ENCODE measurements at places on chromosomes 12 and 14.

GRCh38 chr12:120798696-120799095 is 73.1 kb downstream of the ACADS start:
- DNase-seq, result no peak

DNA sequence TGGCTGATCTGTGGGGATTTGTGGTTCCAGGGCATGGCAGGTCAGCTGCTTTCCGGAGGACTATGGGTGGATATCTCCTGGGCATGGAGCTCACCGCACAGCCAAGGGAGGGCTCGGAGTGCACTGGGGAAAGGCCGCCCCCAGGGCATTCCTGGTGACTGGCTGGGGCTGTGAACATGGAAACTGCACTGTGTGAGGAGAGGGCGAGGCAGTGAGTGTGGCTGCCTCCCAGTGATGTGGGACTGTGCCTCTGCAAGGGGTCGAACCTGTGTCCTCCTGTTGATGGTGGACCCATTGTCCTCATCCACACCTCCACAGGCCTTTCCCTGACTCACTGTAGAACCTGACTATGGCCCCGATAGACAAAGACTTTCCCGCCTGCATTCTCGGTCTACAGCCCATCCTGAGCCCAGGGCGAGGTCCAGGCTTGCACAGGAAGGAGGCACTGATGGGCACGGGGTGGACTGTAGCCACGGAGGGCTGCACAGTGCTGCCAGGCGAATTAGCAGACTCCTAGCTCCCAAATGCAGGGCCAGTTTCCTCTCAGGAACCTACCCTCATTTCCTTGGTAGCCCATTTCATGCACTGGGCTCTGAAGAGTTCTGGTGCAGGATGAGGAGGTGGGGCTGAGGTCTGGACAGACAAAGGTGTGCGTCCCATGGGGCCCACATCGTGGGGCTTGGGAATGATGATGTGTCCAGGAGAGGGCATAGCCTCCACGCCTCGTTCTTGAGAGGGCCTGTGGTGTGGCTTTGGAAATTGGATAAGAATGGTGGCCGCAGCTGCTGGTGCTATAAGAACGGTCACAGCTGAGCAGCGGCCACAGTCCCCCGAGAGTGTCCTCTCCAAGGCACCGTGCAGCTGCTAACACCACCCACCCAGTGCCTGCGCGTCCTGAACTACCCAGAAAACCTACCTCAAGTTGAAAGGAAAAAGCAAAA is 415.1 kb downstream of the TMEM121 start:
- no peak for DNase-seq

DNA sequence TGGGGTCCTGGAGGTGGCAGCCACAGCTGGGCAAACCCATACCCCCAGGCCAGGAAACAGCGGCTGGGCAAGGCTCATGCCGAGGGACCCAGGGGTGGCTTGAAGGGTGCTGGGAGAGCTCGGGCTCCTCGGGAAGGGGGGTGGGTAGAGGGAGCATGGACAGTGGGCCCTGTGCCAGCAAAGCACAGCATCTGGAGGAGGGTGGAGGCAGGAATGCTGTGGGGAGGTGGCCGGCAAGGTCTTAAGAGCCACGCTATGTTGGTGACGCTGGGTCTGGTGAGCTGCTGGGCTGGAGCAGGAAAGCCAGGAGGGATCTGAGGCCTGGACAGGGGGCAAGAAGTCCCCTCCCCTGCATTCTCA is 48.2 kb upstream of the DLK1 start:
- no peak for DNase-seq

- no peak for DNase-seq
Measured at GRCh38 chr12:130043685-130044406, 118.4 kb upstream of the FZD10 start.

- no peak for DNase-seq
Measured at GRCh38 chr14:66117600-66117999, 368.6 kb upstream of the CCDC196 start.

DNA sequence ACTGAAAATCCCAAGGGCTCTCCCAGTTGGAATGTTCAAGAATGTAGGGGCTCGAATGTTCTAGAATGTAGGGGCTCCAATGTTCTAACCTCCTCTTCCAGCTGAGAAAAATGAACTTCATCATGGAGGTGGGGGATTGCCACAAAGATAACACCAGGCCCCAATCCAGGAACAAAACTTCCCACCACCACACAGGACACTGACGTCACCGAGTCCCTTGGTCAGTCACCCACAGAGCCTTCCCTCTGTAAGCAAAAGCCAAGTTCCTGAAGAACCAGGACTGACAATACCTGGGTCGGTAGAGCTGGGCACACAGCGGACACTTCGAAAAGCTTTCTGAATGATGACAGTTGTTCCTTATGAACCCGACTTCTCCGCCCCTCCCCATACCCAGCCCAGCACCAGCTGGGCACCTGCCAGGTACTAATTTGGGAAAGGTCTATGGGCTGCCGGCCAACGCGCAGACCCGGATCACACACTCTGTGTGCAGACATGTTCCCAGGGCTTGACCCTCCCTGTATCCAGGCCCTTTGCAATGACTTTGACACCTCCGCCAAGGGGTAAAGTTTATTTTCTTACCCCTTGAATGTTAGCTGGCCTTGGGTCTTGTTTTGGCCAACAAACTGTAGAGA is 18.9 kb downstream of the ITPK1 start:
- DNase-seq, result no peak

DNA sequence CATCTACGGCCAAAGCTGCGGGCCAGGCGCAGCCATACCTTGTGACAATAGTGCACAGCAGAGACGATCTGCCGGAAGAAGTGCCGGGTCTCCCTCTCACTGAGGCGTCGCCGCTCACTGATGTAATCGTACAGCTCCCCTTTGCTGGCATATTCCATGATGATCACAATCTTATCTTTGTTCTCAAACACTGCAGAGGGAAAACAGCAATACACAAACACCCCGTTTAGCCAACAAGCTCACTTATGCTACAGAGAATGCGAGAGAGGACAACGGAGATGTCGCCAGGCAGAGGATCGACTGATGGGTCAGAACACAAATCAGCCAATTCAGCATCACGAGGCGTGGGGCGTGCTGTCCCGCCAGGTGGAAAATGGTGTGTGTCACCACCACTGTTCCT is 52.1 kb downstream of the NUAK1 start:
- no peak for DNase-seq

GRCh38 chr12:51242120-51242519 is 3.5 kb downstream of the DAZAP2 start:
- no peak for DNase-seq
